ENCODE measurements at places on chromosomes 5 and 9.
A peak's percentile ranks its signal among the peaks of the same experiment; 100 is the strongest.

DNA sequence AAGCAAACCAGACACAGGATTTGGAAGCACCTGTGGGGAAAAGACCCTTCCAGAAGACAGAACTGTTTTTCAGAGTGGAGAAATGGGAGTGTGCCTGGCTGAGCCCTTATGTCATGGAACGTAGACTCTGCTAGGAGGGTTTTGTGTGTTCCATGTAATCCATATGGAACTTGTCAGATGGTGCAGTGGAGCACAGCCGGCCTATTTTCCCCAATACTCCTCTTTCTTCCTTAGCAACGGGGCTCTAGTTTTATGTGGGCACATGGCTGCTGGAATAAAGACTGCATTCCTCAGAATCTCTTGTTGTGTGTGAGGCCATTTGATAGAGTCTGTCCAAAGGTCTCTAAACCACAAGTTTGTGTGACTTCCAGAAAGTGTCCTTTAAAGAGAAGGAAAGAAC, 284.0 kb downstream of the DRD1 start:
- no peak for DNase-seq

- DNase-seq = no peak
Observed at GRCh38 chr5:54930736-54931135, 54.7 kb downstream of the ESM1 start.

DNA sequence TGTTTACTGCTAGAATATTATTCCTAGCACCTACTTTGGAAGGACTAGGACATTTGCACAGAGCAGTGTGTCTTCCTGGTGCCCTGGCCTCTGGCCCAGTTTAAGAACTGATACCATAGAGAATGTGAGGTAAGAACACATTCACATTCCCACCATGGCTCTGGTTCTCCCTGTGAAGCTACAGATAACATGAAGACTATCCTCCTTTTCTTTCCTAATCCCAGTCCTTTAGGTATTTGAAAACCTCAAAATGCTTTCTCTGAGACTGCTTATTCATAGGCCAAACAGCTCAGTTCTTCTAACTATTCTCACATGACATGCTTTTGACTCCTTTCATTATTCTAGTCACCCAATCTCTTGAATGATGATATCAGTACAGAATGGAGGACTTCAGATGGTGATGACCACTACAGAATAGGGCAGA, 11.9 kb downstream of the FAM219A start:
- DNase-seq = no peak

DNA sequence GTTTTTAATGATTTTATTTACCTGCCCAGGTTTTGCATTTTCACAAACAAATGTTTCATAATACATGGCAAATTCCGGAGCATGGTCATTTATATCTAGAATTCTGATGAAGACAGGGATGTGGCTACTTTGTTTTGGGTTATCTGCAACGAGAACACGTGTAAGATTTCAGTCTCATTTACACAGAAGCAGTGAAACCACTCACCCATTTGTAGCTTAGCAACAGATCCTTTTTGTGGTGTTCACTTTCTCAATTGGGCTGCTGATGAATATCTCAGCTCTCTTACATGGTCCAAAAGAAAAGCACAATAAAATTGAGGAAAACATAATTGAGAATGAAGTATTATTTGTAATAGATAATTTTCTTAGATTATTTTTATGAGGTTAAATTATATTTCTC, 148.6 kb downstream of the CDH9 start:
- peak; percentile 92 for DNase-seq

DNA sequence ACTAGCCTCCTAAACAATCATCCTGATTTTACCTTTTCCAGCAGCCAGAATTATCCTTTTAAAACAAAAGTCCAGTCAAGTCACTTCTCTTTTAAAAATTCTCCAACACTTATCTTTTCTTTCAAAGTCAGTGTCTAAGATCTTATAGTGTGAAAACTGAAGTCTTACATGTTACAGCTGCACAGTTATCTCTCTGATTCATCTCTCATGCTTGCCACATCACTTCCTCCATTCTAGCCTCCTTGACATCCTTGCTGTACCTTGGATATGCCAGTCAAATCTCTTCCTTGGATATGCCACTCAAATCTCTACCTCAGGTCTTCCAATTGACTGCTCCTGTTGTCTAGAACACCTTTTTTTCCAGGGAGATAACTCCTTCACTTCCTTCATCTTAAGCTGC, 361.7 kb upstream of the FTMT start:
- DNase-seq = no peak

- DNase-seq = no peak
Observed at GRCh38 chr5:90690307-90690706, 131.7 kb downstream of the ADGRV1 start.

DNA sequence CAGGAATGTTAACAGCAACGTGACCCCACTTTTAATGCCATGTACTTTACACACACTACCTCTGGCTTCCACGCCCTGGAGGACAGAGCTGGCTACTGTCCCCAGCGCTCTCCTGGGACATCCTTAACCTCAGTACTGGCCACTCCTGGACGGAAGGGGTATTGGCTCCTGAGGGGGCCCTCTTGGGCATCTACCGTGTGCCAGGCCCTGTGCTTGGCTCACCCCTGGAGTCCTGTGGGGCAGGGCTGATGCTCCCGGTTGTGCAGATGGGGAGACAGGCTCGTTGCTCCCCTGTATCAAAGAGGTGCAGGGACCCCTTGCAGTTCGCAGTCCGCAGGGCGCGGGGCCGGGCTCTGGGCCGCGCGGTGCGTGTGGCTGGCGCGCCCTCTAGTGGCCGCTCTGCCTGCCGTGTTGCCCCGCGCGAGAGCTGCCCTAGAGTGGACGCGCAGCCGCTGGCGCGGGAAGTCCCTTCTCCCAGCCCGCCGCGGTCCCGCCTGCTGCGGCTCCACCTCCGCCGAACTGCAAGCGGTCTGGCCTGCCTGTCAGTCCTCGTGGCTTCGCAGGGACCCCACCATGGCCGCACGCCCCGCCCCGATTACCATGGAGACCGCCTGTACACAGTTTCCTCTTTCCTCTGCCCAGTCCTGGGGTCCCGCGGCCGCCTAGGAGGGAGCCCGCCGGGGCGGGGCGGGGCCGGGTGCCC, at the start of gene WDR38:
WDR38 (plus strand) TSS at position 632 of the 703 bp plus-strand sequence. CDS start 72 bp downstream, outside the sequence.
- peak; percentile 63 for DNase-seq

DNA sequence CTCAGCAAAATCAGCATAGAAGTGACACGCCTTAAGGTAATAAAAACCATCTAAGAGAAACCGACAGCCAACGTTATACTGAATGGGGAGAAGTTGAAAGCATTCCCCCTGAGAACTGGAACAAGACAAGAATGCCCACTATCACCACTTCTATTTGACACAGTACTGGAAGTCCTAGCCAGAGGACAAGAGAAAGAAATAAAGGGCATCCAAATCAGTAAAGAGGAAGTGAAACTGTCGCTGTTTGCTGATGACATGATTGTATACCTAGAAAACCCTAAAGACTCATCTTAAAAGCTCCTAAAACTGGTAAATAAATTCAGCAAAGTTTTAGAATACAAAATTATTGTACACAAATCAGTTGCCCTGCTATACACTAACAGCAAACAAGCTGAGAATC, 393.3 kb downstream of the KIF4B start:
- no peak for DNase-seq

- peak; percentile 24 for DNase-seq
Observed at GRCh38 chr5:8461543-8461942, 592.6 kb downstream of the MTRR start.
